ENCODE measurements at places on chromosomes 12 and 14.

GRCh38 chr12:61521258-61521657 is 738.9 kb upstream of the USP15 start:
- no peak for DNase-seq

GRCh38 chr14:100398044-100398443 is 74.9 kb downstream of the SLC25A47 start:
- no peak for DNase-seq

GRCh38 chr14:77618381-77618970 is 2.0 kb upstream of the SPTLC2 start:
- no peak for DNase-seq

GRCh38 chr14:75880512-75880911 is 101.3 kb downstream of the TGFB3 start:
- DNase-seq = no peak

- no peak for DNase-seq
Measured at GRCh38 chr12:106227641-106228319, 20.0 kb downstream of the CKAP4 start.

- DNase-seq = no peak
Measured at GRCh38 chr12:55443776-55444175, at the start of gene OR6C2. Gene OR6C2, plus strand, starts transcription at chr12:55444076. Its CDS starts 8,138 bp downstream, at chr12:55452214.

DNA sequence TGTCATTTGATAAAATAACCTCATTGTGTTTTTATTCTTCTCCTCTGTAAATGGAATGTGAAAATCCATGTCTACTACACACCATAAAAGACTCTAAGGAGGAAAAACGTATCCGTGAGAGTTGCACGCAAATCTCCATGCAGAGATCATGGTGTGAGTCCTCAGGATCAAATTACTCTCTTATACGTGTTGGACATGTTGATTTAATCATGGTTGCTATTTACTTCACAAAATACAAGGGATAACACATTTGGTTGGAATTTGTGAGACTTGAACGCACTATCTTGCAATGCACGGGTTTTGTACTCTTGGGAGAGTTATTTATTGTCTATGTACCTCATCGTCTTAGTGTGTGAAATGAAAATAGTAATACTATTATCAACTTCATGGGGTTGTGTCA is 128.0 kb upstream of the RASSF8 start:
- no peak for DNase-seq

DNA sequence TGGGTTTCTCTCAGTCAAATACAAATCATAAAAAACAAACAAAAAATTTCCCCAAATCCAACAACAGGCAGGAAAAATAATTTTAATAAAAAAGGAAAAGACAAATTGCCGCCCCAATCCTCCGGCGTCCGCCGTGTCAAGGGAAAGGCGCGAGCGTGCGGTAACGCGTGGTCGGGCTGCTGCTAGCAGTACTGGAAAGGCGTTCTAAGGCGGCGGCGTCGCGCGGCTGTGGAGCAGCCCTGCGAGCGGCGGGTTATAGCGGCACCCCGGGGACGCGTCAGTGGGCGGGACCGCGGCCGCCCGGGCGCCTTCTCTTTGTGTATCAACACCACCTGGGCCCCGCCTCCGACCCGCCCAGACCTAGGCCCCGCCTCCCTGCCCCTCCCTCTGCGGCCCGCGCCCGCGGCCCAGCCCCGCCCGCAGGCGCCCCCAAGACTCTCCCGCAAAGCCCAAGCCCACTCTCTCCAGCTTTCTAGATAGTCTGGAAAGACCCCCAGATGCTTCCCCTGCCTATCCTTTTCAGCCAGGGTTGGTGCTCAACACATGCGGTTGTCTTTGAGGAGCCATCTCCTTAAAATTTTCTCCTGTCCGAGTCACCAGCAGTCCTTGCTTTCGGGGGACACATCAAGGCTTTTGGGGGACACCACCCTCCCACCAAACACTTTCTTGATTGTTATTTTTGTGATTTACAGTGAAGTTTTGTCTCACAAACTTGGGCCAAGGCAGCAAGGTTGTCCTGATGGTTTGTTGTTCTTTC is at the start of gene SLC38A2:
SLC38A2 (minus strand) TSS at position 230 of the 757 bp plus-strand sequence. CDS start 1,480 bp downstream, outside the sequence.
- DNase-seq = peak; percentile 98

- no peak for DNase-seq
Measured at GRCh38 chr14:51951656-51952055, 37.7 kb upstream of the RTRAF start.

GRCh38 chr14:69068744-69069421 is 84.0 kb downstream of the DCAF5 start:
- DNase-seq = no peak

GRCh38 chr12:112978163-112979040 is at the start of gene OAS2:
Gene OAS2, plus strand, starts transcription at chr12:112978519. Its CDS starts 90 bp downstream, at chr12:112978609.
- DNase-seq = no peak

DNA sequence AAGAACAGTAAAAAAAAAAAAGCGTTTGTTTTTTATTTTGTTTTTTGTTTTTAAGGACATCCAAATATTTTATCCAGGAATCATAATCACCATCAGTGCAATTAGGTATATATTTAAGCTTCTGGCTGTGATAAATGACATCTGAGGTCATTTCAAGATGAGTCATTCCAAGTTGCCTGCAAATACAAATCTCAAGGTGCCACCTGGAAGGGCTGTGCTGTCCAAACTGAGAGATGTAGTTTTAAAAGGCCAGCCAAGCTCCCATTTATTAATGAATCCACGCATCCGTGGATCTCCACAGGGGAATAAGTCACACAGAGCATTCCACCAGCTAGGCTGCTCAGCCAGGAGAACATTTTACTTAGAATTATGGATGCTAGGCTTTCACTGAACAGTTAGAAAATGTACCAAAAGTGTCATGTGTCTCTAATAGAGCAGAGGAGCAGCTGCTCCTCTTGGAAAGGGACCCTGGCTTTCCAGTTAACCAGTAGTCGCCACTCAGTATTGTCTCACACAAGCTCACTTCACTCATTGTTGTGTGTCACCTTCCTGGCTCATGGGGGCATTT is 1151.4 kb upstream of the TMEM132C start:
- DNase-seq = no peak

GRCh38 chr12:76920172-76921099 is 41.6 kb upstream of the CSRP2 start:
- DNase-seq = no peak

DNA sequence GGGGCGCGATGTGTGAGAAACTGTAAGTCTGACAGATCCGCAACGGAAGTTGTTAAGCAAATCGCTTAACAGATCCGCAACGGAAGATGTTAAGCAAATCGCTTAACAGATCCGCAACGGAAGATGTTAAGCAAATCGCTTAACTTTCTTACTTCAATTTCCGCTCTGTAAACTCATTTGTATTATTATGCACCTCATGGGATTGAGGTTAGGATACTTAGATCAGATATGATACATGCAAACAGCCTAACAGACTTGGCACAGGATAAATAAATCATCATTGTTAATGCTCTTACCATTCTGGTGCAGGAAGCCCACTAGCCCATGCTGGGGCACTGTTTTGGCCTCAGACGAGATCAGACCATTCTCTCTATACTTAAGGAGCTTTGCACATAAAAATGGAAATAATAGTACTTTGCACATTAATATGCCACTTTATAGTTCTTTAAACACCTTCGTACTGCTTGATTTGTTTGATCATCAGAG is 399 bp downstream of the NCAPD2 start:
- no peak for DNase-seq

GRCh38 chr14:29926701-29927375 is 809 bp downstream of the PRKD1 start:
- peak; percentile 43 for DNase-seq

DNA sequence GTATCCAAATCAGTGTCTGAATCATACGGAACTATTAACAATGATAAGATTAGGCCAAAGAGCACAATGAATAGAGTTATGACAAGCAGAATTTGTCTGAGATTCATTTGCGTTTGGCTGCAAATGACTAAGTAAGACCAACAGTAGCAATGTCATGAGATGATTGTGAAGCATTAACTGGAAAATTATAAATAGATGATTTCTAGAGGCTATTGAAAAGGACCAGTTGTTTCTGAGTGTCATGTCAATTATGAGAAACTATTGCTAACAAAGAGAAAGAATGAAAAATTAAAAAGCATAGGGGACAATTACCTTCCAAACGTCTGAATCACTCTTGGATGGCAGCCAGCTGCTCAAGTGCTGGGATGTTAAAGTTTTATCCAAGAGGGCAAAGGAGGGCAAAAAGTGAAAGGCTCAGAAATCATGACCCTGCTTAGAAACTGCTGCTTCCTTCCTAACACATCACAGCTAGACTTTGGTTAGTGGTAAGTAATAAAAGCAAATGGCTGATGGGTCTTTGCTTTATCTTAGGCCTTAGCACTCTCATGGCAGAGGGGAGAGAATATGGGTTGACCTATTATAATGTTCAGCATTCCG is 89.0 kb downstream of the AKAP6 start:
- no peak for DNase-seq

DNA sequence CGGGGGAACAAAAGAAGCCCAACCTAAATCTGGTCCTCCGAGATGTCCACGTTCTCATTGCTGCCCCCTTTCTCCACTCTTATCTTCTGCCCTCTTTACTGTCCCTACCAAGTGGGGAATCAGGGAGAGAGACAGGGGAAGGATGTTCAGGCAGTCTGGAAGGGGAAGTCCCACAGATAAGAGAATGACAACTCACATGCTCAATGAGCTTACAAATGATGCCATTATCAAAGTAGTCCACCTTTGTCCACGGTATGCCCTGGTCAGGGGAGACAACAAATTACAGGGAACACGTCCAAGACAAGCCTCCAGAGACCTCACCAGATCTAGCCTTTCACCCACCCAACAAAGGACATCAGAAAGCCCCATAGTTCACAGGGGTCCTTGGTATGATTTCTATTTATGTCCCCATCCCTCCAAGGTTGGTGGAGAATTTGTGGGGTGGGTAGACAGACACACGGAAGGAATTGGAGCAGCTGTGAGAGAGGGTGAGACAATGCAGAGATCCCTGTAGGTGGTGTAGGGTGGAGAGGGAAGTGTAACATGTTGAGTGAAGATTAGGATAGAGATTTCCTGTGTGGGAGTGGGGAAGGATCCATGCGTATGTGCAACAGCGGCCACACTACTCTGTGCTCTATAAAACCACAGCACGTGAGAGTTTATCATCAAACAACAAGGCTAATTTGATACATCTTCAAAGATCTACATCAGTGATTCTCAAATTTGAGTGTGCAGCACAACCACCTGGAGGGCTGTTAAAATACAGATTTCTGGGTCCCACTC is 10.7 kb downstream of the MYO1A start:
- no peak for DNase-seq

- peak; percentile 59 for DNase-seq
Measured at GRCh38 chr14:89455412-89455811, 38.4 kb upstream of the FOXN3 start.

DNA sequence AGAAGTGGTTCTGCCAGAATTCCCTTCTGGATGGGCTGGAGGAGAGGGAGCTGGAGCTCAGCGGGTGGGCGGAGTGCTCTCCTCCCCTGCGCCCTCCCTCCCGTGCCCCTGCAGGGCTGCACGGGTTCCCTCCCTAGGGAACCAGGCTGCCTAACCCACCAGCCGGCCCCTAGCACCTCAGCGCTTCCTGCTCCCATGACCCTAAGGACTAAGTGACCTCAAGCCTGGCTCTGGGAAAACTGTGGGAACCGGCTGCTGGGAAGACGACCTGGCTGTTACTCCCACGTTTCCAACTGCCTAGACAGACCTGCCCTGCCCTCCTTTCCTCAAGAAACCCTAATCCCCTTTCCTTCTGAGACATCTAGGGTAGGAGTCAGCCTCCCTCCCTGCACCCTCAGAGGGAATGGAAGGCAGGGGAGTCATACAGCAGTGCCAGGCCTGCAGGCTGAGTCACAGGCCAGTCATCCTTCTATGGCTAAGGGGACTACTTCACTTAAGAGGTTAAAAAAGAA is 31.5 kb downstream of the SLC6A12 start:
- no peak for DNase-seq

DNA sequence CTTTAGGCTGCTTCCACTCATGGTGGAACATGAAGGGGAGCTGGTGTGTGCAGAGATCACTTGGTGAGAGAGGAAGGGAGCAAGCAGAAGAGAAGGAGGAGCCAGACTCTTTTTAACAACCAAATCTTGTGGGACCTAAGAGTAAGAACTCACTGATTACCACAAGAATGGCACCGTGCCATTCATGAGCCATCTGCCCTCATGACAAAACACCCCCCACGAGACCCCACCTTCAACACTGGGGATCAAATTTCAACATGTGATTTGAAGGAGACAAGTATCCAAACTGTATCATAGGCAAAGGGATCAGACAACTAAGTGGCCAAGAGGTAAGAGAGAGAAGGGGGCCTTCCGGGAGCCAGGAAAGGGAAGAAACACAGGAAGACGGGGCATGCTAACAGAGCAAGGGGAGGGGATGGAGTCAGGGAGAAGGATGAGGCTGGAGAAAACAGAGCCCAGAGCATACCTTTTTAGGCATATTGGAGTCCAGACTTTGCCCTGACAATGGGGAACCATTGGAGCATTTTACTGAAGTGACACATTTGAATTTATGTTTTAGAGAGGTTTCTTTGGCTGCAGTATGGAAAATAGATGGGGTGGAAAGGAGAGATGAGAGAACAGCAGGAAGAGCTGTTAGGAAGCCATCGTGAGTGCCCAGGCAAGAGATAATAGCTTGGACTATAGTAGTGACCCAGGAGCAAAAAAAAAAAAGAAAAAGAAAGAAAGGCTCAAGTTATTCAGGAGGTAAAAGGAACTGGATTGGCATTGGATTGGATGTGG is 204.4 kb upstream of the NUDT4 start:
- DNase-seq = no peak

DNA sequence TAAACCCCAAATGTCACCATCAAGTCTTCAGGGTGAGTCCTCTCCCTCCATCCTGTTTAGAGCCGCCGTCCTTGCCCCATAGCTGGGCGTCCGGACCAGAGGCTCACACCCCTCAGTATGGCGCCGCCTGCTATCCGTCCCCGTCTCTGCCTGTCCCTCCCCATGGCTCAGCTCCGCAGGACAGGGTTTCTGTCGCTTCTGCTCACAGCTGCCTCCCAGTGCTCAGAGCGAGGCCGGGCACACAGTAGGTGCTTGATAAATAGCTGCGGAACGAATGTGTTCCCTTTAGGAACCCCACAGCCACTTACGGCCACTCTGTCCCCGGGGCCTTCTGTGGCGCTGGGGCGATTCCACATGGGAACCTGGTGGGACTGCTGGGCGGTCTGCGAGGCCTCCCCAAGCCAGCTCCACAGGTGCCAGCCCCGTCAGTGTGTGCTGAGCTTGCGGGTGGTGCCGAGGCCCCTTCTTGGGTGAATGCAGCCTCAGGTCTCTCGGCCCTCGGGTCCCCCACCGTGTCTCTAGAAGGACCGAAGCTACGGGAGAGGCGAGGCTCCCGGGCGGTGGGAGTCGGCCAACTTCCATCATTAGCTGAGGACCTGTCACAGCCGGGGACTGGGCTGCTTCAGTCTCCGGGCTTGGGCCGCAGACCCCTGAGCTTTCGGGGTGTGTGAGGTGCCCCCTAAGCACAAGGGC is 63.0 kb downstream of the NOC4L start:
- no peak for DNase-seq

GRCh38 chr12:116366456-116366776 is 88.9 kb upstream of the MED13L start:
- no peak for DNase-seq

- DNase-seq = no peak
Measured at GRCh38 chr14:105039458-105040205, 18.7 kb upstream of the CDCA4 start.

DNA sequence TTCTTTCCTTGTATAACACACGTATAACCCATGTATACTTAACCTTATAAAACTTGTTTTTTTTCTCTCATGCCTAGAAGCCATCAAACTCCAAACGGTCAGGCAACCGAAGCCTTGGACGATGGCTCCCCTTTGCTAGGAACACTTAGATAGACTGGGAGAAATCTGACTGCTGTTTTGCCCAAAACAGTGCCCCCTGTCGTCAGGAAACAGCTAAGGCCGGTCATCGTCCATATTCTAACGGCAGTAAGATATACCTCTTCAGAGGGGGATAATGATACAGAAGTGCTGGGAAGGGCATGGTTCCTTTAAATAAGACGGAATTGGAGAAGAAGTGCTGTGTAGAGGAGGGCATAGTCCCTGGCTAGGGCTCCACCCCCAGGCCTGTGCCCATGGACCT is 130.5 kb downstream of the SLC41A2 start:
- no peak for DNase-seq
